Activated CD4-positive, alpha-beta T cell treated with anti-CD3 and anti-CD28 coated beads for 36 hours (primary cell): ENCODE measurements at places on chromosomes 7 and 10. TPM values are rescaled to one million over a fixed set of nuclear protein-coding genes. Genes with fewer than 3 reads are reported as not detected.

DNA sequence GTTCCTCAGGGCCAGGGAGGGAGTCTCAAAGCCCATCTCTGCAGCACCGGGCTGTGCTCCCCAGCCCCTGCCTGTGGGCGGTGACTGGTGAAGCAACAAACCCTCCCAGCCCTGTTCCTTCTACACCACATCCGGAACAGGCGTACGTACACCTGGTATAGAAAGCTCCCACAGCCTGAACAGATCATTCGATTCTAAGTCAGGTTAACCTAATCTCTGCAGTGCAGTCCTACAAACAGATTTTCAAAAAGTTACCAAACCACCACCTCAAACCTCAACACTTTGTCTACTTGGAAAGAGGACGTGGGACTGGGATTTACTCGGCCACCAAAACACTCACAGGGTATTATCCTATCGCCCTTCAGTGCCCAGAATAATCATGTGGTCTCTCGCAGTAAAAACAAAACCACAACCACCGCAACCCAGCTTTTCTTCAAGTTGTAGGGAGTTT is 238.4 kb downstream of the DIP2C start:
- peak; percentile 77 for DNase-seq
- no peaks in the 10 kb centered on the region for H3K36me3 ChIP-seq
- peak overlapping the region; percentile 71 for H3K27ac ChIP-seq
- H3K4me1 ChIP-seq, result peaks cover 54% of the 10 kb centered on the region
- peaks cover 2% of the 10 kb centered on the region for H3K27me3 ChIP-seq
- H3K4me3 ChIP-seq, result peak overlapping the region; percentile 62

DNA sequence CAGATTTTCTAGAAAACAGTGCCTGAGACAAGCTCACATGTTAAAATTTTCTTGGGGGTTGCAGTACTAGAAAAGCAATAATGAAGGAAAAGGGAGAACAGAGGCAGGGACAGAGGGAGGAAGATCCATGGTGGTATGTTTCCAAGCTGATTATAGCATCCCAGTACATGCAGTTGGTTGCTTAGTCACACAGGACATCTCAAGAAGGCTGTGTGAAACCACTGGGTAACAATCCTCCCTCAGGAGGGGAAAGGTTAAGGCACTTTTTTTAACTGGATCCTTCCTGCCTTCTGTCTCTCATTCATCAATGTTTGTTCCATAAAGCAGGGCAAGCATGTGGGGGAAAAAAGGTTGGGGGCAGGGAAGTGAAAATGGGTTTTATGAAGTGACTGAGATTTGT is 6.1 kb upstream of the IMMP2L start:
- peaks cover 7% of the 10 kb centered on the region for H3K36me3 ChIP-seq
- H3K4me1 ChIP-seq, result peaks cover under 1% of the 10 kb centered on the region
- no peak for DNase-seq
- H3K4me3 ChIP-seq, result no peak overlapping the region

- H3K27ac ChIP-seq, result no peak overlapping the region
- H3K4me1 ChIP-seq, result peaks cover 9% of the 10 kb centered on the region
- H3K36me3 ChIP-seq, result no peaks in the 10 kb centered on the region
- no peaks in the 10 kb centered on the region for H3K27me3 ChIP-seq
Observed at GRCh38 chr7:143516981-143517380, 39.3 kb downstream of the TAS2R41 start.

DNA sequence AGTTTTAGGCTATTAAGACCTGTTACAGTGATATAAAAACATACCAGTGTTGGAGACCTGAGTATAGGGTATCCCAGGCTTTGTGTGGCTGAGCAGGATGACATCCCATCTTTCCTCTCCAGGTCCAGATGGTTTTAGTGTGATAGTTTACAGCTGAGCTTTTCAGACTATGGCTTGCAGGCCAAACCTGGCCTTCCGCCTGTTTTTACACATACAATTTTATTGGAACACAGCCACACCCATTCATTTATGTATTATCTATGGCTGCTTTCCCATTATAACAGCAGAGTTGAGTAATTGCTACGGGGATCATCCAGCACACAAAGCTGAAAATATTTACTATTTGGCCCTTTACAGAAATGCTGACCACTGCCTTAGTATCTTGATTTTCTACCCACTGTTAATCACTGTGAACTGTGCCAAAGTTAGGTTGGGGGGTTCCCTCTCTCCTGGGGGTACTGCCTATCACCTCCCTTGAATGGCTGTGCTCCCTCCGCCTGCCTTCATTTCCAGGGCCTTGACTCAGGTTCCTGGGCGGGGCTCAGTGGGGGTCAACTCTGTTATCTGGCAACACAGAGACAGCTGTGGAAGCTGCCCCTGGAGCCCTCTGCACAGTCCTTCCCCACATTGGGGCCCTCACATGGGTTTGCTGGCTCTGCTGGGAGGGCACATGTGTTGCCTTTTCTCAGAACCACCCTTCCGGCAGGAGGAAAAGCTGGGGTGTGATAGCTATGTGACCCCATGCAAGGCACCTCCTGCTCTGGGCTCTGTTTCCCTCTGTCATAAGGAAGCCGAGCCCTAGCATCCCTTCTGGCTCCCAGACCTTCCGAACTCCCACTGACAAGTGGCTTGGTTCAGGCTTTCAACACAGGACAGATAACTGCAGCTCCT is 40.3 kb upstream of the SH2D4B start:
- H3K36me3 ChIP-seq, result peaks cover 48% of the 10 kb centered on the region
- peak overlapping the region; percentile 23 for H3K4me3 ChIP-seq
- DNase-seq, result peak; percentile 26

GRCh38 chr10:61663466-61663865 is 737 bp downstream of the CABCOCO1 start:
- DNase-seq, result no peak
- no peaks in the 10 kb centered on the region for H3K36me3 ChIP-seq
- H3K4me3 ChIP-seq, result no peak overlapping the region
- no peak overlapping the region for H3K27ac ChIP-seq

Gene GNGT1
- total RNA-seq, result not detected

- peaks cover 44% of the 10 kb centered on the region for H3K36me3 ChIP-seq
- H3K4me3 ChIP-seq, result peak overlapping the region; percentile 82
- H3K27ac ChIP-seq, result peak overlapping the region; percentile 63
- H3K4me1 ChIP-seq, result peaks cover 26% of the 10 kb centered on the region
- no peak for DNase-seq
Observed at GRCh38 chr10:125721035-125721434, 1.5 kb downstream of the EDRF1 start.

GRCh38 chr10:97210543-97210960 is 24.8 kb upstream of the SLIT1 start:
- H3K36me3 ChIP-seq, result no peaks in the 10 kb centered on the region
- H3K4me3 ChIP-seq, result no peak overlapping the region
- peak; percentile 82 for DNase-seq
- no peak overlapping the region for H3K27ac ChIP-seq
- H3K27me3 ChIP-seq, result no peaks in the 10 kb centered on the region

Gene PRKCQ
- total RNA-seq, result 32.9 TPM

GRCh38 chr10:21060626-21061025 is 163.5 kb upstream of the NEBL start:
- H3K36me3 ChIP-seq, result no peaks in the 10 kb centered on the region
- no peak overlapping the region for H3K27ac ChIP-seq
- H3K4me1 ChIP-seq, result peaks cover 5% of the 10 kb centered on the region
- peaks cover 8% of the 10 kb centered on the region for H3K27me3 ChIP-seq
- DNase-seq, result no peak

DNA sequence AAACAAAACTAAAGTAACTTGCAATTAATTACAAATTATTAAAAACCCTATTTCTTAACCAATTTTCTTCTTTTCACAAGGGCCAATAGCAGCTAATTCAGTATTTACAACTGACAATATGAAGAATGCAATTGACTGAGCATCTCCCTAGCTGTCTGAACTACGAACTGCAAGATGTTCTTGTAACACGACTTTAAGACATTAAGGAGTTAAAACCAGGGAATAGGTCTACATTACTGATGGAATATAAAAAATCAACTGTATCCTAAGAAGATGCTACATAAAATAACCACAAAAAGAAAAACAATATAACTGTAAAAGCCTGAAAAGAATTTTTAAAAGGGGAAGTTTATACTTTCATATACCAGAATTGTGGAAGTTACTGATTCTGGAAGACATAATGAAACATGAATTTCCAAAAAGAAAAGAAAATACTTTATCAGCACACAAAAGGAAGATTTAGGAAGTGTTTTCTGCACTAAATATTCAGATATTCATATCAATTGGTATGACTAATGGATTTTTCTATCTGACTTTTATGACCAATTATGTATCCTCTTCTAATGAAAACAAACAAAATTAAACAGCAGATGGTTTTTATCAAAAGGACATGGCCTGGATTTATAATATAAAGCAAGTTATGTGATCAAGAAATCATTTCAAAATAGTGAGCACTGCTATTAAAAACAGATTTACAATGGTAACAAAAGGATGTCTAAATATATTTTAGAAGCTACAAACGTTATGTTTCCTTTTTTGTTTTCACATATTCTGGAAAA is 1.6 kb downstream of the GPR22 start:
- no peaks in the 10 kb centered on the region for H3K27me3 ChIP-seq
- peaks cover 5% of the 10 kb centered on the region for H3K36me3 ChIP-seq
- H3K27ac ChIP-seq, result no peak overlapping the region
- H3K4me3 ChIP-seq, result no peak overlapping the region
- H3K4me1 ChIP-seq, result peaks cover 2% of the 10 kb centered on the region

- H3K36me3 ChIP-seq, result peaks cover 37% of the 10 kb centered on the region
- H3K27ac ChIP-seq, result peak overlapping the region; percentile 99
- peak overlapping the region; percentile 93 for H3K4me3 ChIP-seq
- peaks cover 45% of the 10 kb centered on the region for H3K4me1 ChIP-seq
- no peaks in the 10 kb centered on the region for H3K27me3 ChIP-seq
- DNase-seq, result no peak
Observed at GRCh38 chr7:7641129-7641663, 644 bp downstream of the UMAD1 start.

- no peak for DNase-seq
- H3K36me3 ChIP-seq, result no peaks in the 10 kb centered on the region
- no peaks in the 10 kb centered on the region for H3K27me3 ChIP-seq
- no peak overlapping the region for H3K27ac ChIP-seq
Observed at GRCh38 chr10:1153805-1154351, 97.7 kb downstream of the WDR37 start.

Gene DYDC2
- total RNA-seq, result 0.79 TPM

Gene CAV1
- total RNA-seq, result 0.25 TPM

DNA sequence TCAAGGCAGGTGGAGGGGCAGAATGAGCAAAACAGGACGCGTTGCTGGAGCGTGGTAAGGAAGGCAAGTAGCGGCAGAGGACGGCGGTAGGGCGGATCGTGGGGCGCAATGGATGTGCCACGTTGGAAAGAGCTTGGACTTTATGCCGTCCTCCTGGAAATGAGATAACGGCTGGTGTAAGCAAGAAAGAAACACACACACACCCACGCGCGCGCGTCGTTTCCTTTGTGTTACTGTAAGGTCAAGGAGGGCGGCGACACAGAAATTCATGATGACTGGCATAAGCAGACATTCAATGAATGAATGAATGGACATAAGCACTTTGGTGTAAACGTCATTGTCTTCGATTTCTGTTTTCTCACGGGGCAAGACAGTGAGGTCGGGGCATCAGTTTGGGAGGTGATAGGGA is 683 bp upstream of the ENTPD7 start:
- DNase-seq, result peak; percentile 87
- H3K27ac ChIP-seq, result peak overlapping the region; percentile 85
- H3K27me3 ChIP-seq, result peaks cover 14% of the 10 kb centered on the region
- peak overlapping the region; percentile 84 for H3K4me3 ChIP-seq
- no peaks in the 10 kb centered on the region for H3K36me3 ChIP-seq
- H3K4me1 ChIP-seq, result peaks cover 20% of the 10 kb centered on the region

DNA sequence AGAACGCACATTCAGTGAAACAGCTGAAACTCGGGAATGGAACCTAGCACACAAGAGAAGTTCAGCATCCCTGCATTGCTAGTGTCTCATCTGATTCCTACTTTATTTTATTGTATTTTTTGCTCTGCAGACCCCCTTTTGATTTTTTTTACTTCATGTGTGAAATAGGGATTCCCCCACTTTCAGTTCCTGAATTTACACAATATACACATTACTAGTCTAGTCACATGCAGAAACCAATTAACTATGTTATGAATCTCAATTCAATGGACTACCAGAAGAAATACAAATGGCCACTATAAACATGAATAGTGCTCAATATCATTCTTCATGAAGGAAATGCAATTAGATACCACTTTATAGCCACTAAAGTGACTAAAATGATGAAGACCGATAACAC is 386.1 kb upstream of the COBL start:
- H3K4me1 ChIP-seq, result no peaks in the 10 kb centered on the region
- H3K27me3 ChIP-seq, result no peaks in the 10 kb centered on the region
- no peaks in the 10 kb centered on the region for H3K36me3 ChIP-seq
- H3K27ac ChIP-seq, result no peak overlapping the region
- H3K4me3 ChIP-seq, result no peak overlapping the region

DNA sequence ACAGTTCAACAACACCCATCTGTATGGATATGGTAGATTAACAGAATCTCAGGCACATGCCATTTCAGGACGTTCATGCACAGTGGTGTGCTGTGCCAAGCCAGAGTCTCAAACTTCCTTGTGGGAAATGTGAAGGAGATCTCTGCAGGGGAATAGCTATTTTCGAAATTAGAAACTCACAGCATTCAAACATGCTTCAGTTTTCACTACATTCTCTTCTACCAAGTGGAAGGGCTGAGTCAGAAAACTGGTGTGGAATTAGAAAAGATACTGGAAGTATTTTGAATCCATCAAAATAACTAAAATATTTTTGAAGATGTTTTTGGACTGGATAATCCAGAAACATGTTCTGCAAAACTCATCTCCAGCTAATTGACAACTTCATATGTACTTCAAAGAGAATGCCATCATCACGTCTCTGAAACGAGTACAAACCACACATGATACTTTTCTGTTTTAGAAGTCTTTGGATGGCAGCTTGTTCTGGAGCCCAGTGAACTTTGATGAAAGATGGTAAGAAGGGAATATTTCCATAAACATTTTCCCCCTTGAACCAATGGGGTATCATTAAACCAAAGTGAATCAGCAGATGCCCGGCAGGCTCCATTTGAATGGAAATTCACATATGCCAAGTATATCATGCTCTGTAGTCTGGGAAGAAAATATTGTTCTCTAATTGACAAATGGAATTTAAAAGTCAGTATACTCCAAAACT is 616.3 kb upstream of the IGFBP3 start:
- no peak overlapping the region for H3K27ac ChIP-seq
- H3K36me3 ChIP-seq, result no peaks in the 10 kb centered on the region
- no peak for DNase-seq

DNA sequence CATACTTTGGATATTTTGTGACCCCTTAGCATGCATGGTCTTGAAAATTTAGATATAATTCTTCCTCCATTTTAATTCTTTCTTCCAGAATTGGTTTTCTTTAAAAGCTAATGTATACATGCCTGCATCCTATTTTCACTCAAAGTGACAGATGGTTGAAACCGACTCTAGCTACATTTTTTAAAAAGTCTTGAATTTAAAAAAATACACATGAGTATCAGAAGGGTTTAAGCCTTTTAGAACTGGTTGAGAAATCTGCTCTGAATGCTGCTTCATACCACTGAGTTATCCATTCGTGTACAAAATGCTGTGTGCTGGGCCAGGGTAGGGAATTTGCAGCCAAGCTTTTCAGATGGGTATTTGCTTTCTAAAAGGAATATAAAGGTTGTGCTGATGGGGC is 16.5 kb downstream of the DYNC1I1 start:
- no peak overlapping the region for H3K4me3 ChIP-seq
- H3K27me3 ChIP-seq, result peaks cover 19% of the 10 kb centered on the region
- H3K36me3 ChIP-seq, result no peaks in the 10 kb centered on the region
- H3K27ac ChIP-seq, result no peak overlapping the region
